Activated CD8-positive, alpha-beta T cell treated with anti-CD3 and anti-CD28 coated beads for 36 hours (primary cell): ENCODE measurements at places on chromosomes 16 and 17. TPM values are rescaled to one million over a fixed set of nuclear protein-coding genes. Genes with fewer than 3 reads are reported as not detected.

The GPR179 gene
- 0.07 TPM for total RNA-seq

- no peak overlapping the region for H3K27ac ChIP-seq
- H3K4me1 ChIP-seq: no peaks in the 10 kb centered on the region
- no peaks in the 10 kb centered on the region for H3K36me3 ChIP-seq
- no peak for DNase-seq
Measured at GRCh38 chr16:51553910-51554309, 402.8 kb upstream of the SALL1 start.

DNA sequence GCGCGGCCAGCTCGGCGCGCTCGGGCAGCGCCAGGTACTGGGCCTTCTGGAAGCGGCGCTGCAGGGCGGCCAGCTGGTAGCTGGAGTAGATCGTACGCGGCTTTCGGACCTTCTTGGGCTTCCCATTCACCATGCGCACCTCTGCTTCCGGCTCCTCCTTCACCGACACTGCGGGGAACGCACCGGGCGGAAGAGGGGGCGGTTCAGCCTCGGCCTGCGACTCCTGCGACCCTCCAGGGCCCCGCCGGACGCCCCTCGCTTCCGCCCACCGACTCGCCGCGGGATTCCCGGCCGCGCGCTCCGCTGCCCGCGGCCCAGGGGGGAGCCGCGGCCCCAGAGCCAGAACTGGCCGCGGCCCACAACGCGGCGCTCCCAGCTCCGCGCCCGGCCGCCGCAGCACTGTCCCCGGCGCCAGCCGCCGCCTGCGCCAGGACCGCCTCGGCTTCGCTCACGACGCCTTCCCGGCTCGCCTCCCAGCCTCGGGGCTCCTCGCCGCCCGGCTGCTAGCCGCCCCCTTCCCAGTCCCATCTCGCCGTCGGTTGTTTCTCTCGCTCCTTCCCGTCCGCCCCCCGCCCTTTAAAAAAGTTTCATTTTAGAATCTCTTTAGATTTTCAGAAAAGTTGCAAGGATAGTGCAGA, 1.5 kb downstream of the DLX3 start:
- peaks cover 65% of the 10 kb centered on the region for H3K27me3 ChIP-seq
- H3K36me3 ChIP-seq: no peaks in the 10 kb centered on the region
- peak overlapping the region; percentile 64 for H3K4me3 ChIP-seq
- peak; percentile 55 for DNase-seq

The RAB26 gene
- 0.34 TPM for total RNA-seq

The TEX14 gene
- total RNA-seq: 0.31 TPM
